ENCODE measurements at places on chromosomes 12 and 14.
A peak's percentile ranks its signal among the peaks of the same experiment; 100 is the strongest.

GRCh38 chr14:34971381-34971780, 11.4 kb upstream of the SRP54 start:
- no peak for DNase-seq

DNA sequence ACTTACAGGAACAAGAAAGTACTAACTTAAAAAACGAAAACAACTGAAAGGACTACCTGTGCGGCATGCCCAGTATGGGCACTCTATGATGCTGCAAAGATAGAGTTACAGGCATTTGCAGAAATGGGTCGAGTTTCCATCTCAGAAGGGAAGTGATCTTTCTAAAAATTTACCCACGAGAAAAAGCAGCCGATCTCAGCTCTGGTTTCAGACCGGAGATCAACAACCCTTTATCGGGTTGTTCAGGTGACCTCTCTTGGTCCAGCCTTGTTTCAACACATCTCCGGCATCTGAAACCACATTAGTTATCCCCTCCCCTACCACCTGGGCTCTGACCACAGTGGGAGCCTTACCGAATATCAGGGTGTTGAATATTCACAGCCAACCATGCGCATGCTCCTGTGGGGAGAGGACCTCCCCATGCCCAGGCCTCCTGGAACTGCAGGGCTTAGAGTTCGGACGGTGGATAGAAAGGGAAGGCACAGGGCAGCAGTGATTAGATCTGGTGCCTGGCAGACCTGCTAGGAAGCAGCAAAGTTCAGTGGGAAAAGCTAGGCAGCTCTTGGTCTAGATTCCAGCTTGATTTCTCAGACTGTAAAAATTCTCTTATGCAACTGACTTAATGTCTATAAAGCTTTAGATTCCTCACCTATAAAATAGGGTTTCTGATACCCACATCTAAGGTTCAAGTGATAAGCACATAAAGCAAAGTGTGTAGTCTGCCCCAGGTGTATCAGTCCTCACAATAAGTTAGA, 906.0 kb downstream of the VRK1 start:
- no peak for DNase-seq

- DNase-seq = no peak
These were observed 272.4 kb upstream of the RTL1 start for GRCh38 chr14:101175731-101176534.

- peak; percentile 91 for DNase-seq
These were observed at the start of the genes CSAD and ZNF740 for GRCh38 chr12:53180220-53180930. TSS of gene CSAD (minus strand) at chr12:53180925. CDS start at chr12:53173470, 7,455 bp downstream. TSS of gene ZNF740 (plus strand) at chr12:53180722. CDS start at chr12:53181984, 1,262 bp downstream.

DNA sequence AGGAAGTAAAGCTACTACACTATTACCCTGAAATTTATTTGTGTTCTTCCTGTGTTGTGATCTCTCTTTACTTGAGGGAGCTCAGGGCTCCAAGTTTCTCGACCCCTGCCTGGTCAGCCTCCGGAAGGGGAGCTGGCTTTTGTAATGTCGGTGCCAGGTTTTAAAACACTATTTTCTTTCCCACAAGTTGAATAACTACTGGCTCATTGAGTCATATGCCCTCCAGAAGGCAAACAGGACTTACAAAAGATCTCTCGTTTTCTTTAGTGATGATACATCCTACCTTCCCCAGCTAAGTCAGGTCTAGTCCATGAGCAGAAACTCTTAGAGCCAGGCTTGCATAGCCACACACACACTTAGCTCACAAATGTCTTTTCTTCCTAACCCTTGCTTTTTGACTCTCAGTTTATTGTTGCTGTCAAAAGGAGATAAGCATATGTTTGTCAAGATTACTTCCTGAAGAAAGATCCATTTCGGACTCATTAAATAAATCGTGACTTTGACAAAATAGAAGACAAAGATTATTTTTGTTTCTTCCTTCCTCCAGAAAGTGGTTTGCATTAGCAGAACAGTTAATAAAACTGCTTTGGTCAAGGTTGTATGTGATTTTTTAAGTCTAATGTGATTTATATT, 209.8 kb upstream of the FLRT2 start:
- no peak for DNase-seq

- no peak for DNase-seq
These were observed 6.5 kb downstream of the HIP1R start for GRCh38 chr12:122841544-122842321.

- DNase-seq = no peak
These were observed 68.0 kb downstream of the RNF34 start for GRCh38 chr12:121467638-121468498.

GRCh38 chr14:33026850-33027430, 88.3 kb downstream of the NPAS3 start:
- DNase-seq = peak; percentile 22

DNA sequence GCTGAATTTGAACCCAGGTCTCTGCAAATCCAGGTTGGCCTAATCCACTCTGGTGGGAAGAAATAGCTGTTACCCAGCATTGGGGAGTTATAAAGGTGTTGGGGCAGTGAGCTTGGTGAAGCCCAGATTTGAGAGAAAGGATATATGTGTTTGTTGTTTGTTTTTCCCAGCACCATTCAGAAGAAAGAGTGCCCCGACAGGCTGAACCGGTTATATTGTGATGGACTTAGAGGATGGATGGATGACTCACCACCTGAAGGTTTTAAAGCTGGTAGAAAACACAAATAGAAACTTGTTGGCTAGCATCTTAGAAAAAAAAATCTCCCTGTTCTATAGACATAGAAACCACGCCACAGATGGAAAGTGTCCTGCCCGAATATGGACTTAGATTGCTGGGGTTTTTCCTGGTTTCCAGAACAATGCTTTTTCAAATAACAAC, 404.6 kb downstream of the MED13L start:
- DNase-seq = no peak

- DNase-seq = no peak
These were observed 24.9 kb downstream of the SLC6A12 start for GRCh38 chr12:188910-189621.

DNA sequence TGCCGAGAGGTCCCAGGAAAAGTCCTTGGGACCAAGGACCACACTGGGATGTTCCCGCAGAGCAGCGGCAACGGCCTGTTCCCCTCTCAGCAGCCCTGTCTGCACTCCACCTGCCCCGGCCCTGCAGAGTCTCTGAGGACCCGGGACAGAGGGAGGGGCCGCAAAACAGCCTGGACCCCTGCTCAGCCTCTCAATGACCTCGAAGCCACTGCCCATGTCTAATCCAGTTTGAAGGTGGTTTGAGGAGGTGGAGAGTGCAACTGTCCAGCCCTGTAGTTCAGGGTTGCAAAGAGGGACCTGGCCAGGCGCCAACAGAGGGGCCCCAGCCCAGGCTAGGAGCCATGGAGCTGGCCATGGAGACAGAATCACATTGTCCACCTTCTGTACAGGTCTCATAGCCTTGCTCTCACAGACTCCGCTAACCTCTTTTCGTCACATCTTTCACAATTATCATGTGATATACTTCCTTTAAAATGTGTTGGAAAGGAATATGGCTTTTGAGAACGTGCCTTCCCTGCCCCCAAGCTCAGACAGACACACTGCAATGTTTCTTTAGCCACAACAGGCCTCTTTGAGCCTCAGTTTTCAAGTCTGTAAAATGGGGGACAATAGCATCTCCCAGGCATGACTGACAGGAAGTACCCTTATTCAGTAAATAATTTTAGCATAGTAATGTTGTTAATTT, 49.3 kb downstream of the ACTN1 start:
- DNase-seq = no peak

GRCh38 chr12:40375076-40375475, 150.3 kb downstream of the LRRK2 start:
- no peak for DNase-seq

GRCh38 chr12:68613209-68613904, 2.7 kb downstream of the RAP1B start:
- DNase-seq = no peak

DNA sequence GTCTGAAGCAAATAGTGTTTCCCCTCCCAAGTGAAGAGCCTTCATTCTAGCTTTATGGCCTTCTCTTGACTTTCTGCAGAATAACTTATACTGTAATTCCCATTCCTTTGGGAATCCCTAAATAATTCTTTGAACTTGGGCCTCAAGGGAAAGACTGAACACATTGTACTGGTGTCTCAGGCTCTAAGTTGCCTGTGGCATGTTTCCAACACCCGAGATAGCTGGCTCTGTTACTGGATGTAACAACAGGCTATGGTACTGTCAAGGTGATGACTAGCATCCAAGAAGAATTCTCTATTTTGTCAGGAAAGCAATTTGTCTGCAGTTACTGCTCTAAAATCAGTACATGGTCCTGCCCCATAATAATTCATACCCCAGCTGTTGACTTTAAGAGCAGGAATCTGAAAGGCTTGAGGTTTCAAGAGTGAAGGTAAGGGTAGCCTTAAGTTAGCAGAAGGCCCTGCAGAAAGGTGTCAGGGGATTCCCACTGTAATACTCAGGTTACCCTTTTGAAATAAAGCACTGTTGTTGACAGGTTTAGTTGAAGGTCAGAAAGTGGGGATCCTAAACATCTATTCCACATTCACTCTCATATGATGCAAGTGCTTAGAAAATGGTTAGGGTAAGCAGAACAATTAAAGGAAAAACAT, 5.2 kb downstream of the GPX2 start:
- no peak for DNase-seq

DNA sequence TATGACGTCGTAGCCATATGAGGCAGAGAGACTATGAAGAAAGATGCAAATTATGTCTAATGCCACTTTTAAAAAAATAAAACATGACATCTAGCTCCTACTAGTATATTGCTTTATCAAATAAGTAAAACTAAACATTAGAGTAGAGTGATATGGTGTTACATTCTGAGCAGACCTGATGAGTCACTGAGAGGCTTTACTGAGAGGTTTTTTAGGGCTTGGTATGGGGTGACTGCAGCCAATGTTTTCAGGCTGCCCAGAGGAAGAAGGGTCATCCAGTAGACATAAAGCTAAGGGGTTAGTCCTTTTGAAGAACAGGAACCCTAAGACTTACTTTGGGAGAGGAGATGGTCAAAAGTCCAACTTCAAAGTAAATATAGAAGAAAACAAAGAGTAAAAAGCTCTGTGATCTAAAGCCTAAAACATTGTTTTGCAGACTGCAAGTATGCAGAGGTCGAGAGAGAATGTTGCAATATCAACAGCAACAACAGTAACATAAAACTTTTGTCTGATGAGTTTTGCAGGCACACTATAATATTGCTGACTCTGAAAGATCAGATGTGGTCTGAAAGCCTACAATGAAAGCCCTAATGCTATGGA, 774.7 kb downstream of the TMTC2 start:
- no peak for DNase-seq

DNA sequence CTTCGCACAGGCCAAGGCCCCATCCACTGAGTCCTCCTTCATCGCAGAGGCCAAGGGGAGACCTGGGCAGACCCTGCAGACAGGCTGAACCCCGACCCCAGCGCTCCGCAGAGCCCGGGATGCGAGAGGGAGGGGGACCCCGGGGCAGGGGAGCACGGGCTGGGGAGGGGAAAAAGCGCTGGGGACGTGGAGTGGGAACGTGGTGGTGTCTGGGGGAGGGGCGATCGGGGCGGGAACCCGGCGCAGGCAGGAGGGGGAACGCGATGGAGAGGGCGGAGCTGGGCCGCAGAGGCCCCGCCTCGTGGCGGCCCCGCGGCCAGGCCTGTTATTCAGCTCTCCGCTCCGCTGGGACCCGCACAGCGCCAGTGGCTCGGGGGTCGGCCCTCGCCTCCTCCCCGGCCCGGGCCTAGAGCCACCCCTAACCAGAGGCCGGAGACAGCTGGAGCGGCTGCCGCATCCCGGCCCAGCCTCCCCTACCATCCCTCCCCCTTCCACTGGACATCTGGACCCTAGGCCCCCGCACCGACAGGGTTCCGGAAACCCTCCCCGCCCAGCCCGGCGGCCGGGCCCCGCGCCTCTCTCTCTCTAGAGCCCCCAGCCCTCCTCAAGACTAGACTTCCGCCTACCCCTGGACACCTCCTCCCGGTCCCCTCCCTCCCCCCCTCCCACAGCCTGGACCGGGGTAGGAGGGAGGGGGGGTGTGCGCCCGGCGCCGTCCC, at the start of gene ARHGEF25:
ARHGEF25 (plus strand) TSS at position 328 of the 719 bp plus-strand sequence. CDS start 460 bp downstream, outside the sequence.
- no peak for DNase-seq

DNA sequence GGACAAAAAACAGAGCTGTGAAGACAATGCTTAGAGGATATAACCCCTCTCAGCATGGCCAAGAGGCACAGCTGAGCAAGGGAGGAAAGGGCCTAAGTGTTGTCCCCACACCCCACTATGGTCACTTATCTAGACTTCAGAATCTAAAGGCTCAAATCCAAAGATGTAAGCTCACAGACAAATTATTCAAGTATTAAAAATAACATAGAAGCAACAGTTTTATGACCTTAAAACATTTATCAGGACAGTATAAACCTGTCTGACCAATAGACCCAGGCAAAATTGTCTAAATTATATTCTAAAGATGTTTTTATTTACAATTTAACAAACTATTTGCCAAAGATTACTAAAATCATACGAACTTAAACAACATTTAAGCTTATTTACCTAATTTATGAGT, 28.1 kb upstream of the PRICKLE1 start:
- DNase-seq = peak; percentile 11

DNA sequence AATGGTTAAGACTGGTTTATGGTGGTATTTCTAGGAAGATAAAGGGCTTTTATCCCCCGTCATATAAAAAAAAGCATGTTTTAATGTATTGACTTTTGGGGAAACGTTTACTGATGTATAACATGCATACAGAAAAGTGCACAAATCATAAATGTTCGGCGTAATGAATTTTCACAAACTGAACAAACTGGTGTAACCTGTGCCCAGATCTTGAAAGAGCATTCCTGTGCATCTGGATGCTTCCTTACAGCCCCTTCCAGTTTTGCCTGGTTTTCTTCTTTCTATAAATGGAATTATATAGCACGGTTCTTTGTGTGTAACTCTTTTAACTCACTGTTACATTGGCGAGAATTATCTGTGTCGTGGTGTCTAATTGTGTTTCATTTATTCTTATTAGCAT, 693.8 kb upstream of the TBX3 start:
- no peak for DNase-seq

- DNase-seq = no peak
These were observed 2.1 kb downstream of the MLH3 start for GRCh38 chr14:75049136-75049535.

DNA sequence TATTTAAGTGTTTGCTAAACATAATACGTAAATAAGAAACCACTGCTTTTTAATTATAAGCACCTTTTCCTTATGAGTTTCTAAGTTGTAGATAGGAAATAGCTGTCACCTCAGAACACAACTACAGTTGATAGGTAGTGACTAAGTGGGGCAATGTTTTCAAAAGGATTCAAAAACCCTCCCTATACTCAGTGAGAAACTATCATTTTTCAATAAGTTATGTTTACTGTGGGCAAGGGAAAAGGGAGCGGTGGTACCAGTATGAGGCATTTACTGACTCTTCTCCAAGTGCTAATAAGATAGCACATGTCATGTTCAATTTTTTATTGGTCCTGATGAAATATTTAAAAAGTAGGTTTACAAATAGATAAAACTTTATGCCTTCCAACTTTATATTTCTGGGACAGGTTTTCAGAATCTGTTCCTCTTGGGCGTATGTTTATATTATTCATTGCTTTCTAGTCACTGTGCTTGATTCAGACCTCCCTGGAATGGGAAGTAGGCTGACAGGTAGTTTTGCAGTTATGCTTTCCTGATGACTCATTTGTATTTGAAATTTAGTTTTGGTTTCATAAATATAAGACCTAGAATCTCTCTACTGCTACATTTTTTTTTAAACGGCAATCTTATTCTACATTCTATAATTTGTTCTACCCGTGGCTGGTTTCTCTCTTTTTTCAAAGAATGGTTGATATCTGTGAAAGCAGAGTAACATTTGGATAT, 153.1 kb downstream of the TMEM117 start:
- DNase-seq = no peak

- DNase-seq = peak; percentile 24
These were observed 343.4 kb downstream of the ADAMTS20 start for GRCh38 chr12:43208627-43209026.

GRCh38 chr14:55938249-55938791, 179.9 kb upstream of the PELI2 start:
- no peak for DNase-seq

Measured in astrocyte of the cerebellum (primary cell).